NCI-H2107 (cell line): ENCODE measurements at places on chromosomes 3 and 15.

GRCh38 chr3:120524171-120524923, 71.8 kb upstream of the NDUFB4 start:
- no peak for DNase-seq

DNA sequence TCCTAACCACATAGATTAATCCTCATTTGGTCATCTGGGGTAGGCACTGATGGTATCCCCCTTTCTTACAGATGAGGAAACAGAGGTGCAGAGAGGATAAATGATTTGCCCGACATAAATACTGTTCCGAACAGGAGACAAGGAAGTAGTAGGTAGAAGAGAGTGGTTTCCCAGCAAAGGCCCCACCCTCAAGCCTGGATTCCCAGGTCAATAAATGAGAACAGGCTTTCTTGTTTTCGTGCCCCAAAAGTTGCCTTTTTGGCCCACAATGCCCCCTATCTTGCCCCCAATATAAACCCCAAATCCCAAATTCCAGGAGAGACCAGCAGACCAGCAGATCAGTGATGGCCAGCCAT, 125.5 kb upstream of the PRR20G start:
- no peak for DNase-seq

DNA sequence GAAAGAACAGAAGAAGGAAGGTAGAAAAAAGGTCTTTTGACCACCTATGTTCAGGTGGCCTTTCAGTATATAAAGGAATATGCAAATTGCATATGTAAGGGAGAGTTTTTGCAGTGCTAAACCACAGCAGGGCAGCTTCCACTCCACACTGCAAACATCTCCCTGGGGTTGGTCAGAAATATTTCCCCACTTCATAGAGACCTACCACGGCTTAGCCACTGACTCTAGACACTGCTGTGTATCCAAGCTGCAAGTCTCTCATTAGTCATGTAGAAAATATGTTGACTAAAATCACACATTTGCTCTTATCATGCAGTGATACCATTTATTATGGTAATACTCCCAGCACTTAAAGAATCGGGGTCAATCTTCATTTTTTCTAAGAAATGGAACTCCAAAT, 214.9 kb upstream of the NR2F2 start:
- no peak for DNase-seq

DNA sequence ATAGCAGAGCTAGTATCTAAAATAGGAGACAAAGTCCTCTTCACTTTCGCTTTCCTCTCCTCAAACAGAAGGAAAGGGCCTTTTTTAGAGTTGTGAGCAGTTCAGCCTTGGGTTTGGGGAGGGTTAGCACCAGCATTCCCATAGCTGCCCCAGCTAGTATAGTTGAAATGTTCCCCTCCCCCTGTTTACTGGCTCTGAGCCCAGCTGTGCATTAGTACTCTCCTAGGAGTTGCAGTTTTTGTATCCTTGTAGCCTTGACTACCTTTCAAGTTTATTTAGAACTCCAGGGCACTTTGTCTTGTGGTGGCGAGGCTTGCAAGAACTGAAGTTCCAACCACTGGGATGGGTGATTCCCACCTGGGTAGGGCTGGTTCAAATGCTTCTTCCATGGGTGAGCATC, 245.1 kb upstream of the NAALADL2 start:
- DNase-seq: no peak

GRCh38 chr15:42679285-42680141, 57.4 kb downstream of the CDAN1 start:
- DNase-seq: no peak

DNA sequence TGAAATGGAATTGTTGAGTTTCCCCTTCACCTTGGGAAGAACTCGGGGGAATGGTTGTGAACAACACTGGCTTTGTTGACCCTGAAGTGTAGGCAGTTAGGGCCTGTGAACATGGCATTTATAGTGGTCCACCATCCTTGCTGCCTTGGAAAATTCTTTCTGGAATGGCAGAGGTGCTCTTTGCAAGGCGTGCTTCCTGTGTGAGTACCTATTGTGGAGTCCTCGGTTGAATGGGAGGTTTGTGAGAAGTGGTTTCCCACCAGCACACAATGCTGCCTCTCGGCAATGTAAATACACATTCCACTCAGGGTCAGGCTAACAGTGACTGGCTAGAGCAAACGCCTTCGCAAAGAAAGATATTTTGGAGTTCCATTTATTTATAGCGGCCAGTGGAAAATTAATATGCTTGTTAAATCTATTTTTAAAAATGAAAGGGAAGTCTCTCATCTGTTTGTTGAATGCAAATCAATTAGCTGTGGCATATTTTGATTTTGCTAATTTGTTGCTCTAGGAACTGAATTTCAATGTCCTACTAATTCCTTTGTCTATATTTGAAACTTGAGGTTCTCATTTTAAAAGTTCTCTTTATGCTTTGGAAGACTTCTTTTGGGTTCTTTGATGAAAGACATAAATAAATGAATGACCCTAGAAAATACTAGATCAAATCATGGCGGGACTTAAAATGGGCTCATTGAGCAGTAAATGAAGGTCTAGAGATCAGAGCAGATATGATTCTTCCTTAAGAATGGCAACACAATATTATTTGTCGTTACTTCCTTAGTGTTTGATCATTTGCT, 59.5 kb downstream of the FNDC3B start:
- DNase-seq: peak; percentile 69

- no peak for DNase-seq
These were observed 50.7 kb downstream of the SLC41A3 start for GRCh38 chr3:126033051-126033745.

GRCh38 chr3:58072052-58072762, 64.0 kb downstream of the FLNB start:
- DNase-seq: no peak

DNA sequence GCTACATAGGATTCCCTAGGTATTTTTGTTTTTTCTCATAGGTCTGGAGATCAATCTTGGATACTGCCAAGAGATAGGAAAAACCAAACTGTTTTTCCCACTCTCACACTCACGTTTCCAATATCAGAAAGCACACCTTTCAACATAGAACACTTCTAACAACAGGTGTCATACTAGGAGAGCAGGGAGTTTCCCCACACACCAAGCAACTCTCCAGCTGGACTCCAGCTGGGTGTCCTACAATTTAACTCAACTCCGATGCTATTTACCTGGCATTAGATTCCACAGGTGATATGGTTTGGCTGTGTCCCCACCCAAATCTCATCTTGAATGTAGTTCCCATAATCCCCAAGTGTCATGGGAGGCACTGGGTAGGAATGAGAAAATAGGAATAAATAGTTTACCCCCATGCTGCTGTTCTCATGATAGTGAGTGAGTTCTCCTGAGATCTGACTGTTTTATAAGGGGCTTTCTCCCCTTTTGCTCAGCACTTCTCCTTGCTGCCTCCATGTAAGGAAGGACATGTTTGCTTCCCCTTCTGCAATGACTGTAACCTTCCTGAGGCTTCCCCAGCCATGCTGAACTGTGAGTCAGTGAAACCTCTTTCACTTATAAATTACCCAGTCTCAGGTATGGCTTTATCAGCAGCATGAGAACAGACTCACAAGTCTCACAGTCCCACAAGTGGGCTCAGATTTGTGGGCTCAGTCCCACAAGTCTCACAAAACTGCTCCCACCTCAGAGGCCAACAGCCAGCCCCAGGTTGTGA, 354.5 kb upstream of the THBS1 start:
- DNase-seq: no peak

DNA sequence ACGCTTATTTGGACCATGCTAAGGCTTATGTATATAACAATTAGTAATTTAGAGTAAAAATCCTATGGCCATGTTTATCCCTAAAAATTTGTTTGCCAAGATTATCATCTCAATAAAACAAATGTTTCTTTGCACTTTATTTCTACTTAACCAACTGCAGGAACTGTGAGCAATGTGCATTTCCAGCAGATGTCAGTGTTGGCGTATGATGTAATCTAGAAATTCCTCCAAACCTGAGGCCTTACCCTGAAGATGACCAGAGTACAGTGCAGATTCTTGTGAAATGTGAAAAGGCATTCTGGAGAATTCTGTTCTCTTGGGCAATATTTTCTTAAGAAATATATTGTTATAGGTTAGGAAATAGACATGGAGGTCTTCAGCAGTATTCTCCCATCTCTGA, 205.9 kb downstream of the MBNL1 start:
- DNase-seq: peak; percentile 28

DNA sequence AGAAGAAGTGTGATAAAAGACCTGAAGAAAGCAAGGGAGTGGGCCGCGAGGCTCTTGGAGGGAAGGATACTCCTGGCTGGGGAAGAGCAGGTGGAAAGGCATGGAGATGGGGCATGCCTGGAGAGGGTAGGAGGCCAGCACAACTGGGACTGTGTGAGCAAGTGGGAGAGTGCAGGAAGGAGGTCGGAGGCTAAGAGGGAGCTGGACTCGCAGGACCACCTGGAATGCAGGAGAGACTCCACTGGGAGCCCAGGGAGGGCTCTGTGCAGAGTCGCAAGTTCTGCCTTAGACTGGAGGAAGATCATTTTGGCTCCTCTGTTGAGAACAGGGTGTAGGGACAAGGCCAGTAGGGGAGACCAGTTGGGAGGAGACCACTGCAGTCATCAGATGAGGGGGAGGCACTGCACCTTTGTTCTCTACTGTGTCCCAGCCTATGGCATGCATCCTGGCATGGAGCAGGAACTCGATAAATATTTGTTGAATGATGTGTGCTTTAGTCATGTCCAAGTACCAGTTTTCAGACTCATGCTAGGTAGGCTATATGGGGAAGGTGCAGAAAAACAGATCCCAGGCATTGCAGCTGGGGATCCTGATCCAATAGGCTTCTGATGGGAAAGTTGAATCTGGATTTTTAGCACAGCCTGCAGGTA, 13.7 kb downstream of the FAM107A start:
- DNase-seq: no peak

DNA sequence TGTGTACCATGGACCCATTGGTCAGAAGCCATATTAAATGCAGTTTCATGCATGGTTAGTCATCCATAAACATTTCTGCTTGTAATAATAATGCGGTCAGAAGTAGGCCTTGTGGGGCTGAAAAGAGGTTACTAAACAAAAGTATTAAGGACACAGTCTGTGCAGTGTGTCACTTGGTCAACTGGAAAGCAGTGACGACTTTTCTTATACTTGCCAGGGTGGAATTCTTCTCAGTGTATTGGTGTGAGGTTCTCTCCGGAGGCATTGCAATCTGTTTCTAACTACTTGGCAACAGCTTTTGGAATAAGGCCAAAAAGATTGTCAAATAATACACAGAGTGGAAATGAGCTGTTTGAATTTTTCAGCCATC, 46.8 kb downstream of the CHL1 start:
- no peak for DNase-seq

DNA sequence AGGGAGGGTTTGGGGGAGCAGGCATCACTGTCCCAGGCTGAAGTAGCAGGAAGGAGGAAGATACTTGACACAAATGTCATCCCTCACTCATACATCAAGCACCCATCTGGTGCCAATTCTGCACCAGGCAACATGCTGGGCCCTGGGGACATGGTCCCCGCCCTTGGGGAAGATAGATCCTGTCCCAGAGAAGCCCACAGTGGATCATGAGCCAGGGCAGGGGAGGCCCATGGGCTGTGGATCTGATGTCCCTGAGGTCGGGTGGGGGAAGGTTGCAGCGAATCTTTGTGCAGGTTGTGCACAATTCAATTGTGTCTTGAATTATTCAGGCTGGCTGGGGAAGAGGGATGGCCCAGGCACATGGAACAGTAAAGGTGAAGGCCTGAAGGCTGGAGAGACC, 6.4 kb upstream of the CCDC33 start:
- no peak for DNase-seq

DNA sequence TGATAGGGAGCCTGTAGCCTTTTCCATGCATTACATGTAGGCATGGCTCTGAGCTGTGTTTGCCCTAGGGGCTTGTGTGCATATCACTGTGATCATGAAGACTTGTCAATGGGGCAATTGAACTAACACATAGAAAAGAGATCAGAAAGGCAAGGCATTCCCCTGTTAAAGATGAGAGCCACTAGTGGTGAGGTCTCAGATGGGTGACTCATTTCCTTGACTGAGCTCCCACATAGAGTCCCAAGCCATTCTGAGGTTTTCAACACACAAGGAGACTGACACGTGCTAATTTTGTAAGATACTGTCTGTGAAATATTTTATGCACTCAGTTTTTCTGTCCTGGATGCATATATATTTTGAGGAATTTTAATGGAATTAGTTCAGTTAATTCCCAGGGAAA, 53.8 kb downstream of the SAMMSON start:
- no peak for DNase-seq

- no peak for DNase-seq
These were observed 99.9 kb downstream of the CD200R1L start for GRCh38 chr3:112746675-112747280.

DNA sequence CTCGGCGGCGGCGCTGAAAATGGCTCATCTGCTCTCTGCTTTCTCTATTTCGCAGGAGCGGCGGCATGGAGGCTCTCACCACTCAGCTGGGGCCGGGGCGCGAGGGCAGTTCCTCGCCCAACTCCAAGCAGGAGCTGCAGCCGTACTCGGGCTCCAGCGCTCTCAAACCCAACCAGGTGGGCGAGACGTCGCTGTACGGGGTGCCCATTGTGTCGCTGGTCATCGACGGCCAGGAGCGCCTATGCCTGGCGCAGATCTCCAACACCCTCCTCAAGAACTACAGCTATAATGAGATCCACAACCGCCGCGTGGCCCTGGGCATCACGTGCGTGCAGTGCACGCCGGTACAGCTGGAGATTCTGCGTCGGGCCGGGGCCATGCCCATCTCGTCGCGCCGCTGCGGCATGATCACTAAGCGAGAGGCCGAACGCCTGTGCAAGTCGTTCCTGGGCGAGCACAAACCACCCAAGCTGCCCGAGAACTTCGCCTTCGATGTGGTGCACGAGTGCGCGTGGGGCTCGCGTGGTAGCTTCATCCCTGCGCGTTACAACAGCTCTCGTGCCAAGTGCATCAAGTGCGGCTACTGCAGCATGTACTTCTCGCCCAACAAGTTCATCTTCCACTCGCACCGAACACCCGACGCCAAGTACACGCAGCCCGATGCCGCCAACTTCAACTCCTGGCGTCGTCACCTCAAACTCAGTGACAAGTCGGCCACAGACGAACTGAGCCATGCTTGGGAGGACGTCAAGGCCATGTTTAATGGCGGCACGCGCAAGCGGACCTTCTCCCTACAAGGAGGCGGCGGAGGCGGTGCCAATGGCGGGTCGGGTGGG, 790 bp downstream of the SKOR1 start:
- no peak for DNase-seq

GRCh38 chr3:149145356-149145755, 15.9 kb downstream of the HPS3 start:
- DNase-seq: no peak

- DNase-seq: no peak
These were observed 33.7 kb downstream of the DNAH1 start for GRCh38 chr3:52349611-52350395.
